Sigmoid colon (tissue), 7 donors: ENCODE measurements at places on chromosomes 2 and 18. TPM values are rescaled to one million over a fixed set of nuclear protein-coding genes. Genes with fewer than 3 reads are reported as not detected.

CDH2 gene
- 8.2 TPM for total RNA-seq

- no peak for DNase-seq
- no peaks in the 10 kb centered on the region for H3K4me1 ChIP-seq
- no peaks in the 10 kb centered on the region for H3K27me3 ChIP-seq
- no peaks in the 10 kb centered on the region for H3K36me3 ChIP-seq
- H3K27ac ChIP-seq = no peak overlapping the region
- no peak overlapping the region for H3K4me3 ChIP-seq
Observed at GRCh38 chr18:34122724-34123334, 101.9 kb downstream of the NOL4 start.

- no peak overlapping the region for H3K4me3 ChIP-seq
- DNase-seq = no peak
- no peaks in the 10 kb centered on the region for H3K4me1 ChIP-seq
- no peaks in the 10 kb centered on the region for H3K36me3 ChIP-seq
- no peak overlapping the region for H3K27ac ChIP-seq
Observed at GRCh38 chr2:53576166-53576565, 191.4 kb upstream of the CHAC2 start.

DNA sequence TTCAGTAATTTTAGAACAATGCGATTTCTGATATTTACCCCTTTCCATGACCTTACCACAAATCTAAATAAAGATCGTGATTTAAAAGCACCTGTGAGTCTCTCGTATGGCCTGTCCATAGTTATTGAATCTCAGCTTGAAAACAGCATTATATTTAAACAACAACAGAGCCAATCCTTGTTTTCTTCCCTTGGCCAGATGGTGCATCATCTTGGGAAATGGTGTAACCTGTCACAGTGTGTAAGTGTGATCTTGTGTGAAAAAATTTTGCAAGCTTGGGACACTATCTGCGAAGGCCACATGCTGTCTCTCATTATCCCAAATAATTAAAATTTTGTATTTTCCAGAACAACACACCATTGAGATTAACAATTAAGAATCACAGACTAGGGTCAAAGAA, 262.7 kb upstream of the SPHKAP start:
- no peaks in the 10 kb centered on the region for H3K4me1 ChIP-seq
- no peak for DNase-seq
- H3K36me3 ChIP-seq = no peaks in the 10 kb centered on the region

FBXO15 gene
- 0.36 TPM for total RNA-seq

DNA sequence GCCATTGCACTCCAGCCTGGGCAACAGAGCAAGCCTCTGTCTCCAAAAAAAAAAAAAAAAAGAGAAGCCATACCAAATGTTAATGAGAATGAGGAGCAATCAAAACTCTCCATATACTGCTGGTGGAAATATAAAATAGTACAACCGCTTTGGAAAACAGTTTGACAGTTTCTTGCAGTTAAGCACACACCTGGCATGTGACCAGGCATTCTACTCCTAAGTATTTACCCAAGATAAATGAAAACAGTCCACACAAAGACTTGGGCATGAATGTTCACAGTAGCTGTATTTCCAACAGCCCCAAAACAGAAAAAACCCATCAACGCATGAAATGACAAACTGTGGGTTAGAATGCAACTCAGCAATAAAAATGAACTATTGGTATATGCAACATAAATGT, 76.0 kb upstream of the ST8SIA5 start:
- DNase-seq = no peak
- H3K27me3 ChIP-seq = no peaks in the 10 kb centered on the region
- H3K27ac ChIP-seq = no peak overlapping the region
- H3K4me1 ChIP-seq = no peaks in the 10 kb centered on the region

DNA sequence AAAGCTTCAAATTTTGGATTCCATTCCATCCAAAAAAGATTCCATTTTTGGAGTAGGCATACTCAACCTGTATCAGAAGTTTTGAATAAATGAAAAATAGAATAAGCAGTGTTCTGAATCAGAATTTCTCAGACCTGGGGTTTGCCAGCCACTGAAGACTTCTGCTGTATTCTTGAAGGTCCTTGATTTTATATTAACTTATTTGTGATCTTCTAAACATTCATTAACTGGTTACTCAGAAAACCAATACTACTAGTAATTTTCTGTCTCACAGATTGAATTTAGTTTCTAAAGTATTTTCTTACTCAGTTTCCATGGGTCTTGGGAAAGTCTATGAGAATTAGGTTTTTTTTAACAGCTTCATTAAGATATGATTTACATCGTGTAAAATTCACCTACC, 60.9 kb downstream of the RIF1 start:
- peaks cover 24% of the 10 kb centered on the region for H3K36me3 ChIP-seq
- H3K4me1 ChIP-seq = no peaks in the 10 kb centered on the region
- H3K4me3 ChIP-seq = no peak overlapping the region

GRCh38 chr2:97736608-97737330, 23.4 kb downstream of the ZAP70 start:
- no peak for DNase-seq
- H3K4me1 ChIP-seq = no peaks in the 10 kb centered on the region
- H3K27ac ChIP-seq = no peak overlapping the region

- H3K4me1 ChIP-seq = no peaks in the 10 kb centered on the region
- no peak for DNase-seq
- no peak overlapping the region for H3K4me3 ChIP-seq
- no peak overlapping the region for H3K27ac ChIP-seq
Observed at GRCh38 chr2:132441051-132441450, 24.4 kb downstream of the GPR39 start.

DNA sequence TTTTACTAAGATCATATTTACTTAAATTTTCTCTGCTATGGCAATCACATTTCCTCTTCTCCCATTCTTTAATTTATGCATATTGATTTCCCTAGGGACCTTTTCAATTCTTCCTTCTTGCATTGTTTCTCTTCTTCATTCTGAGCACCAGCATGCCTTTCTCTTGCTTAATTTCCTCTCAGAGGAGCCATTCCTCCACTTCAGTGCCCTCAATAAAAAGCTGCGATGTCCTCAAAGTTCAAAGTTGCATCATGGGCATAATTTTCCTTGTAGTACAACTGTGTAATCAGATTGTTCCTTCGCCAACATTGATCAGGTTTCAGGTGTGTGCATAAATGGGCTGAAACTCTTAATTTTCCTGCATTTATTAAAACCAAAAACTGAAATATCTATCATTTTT, 21.8 kb upstream of the CD226 start:
- H3K27ac ChIP-seq = no peak overlapping the region
- no peaks in the 10 kb centered on the region for H3K36me3 ChIP-seq
- no peaks in the 10 kb centered on the region for H3K4me1 ChIP-seq

- H3K4me1 ChIP-seq = no peaks in the 10 kb centered on the region
- no peak overlapping the region for H3K4me3 ChIP-seq
- DNase-seq = no peak
Observed at GRCh38 chr2:182854375-182855105, 11.9 kb downstream of the FRZB start.

DNA sequence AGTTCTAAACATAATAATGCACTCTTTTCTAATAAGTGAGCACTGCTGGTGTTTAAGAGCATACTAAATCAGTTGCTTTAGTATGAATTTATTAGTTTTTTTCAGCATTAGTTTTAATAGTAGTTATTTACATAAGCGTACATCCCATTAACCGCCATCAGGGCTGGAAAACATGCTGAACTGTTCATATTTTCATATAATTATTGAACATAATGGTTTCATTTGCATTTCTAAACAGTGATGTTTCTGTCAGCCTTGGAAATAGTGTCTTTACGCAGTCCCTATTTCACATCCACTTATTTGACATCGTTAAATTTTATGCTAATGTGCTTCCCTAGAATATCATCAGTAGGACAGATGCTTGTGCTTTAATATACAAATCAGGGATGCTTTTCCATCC, 71.5 kb downstream of the KIAA1328 start:
- no peaks in the 10 kb centered on the region for H3K36me3 ChIP-seq
- H3K4me3 ChIP-seq = no peak overlapping the region
- H3K27ac ChIP-seq = no peak overlapping the region
- DNase-seq = no peak
- no peaks in the 10 kb centered on the region for H3K4me1 ChIP-seq
- no peaks in the 10 kb centered on the region for H3K27me3 ChIP-seq

- H3K36me3 ChIP-seq = peaks cover 9% of the 10 kb centered on the region
- H3K4me3 ChIP-seq = peak overlapping the region; percentile 85
- peaks cover 53% of the 10 kb centered on the region for H3K4me1 ChIP-seq
- H3K27ac ChIP-seq = peak overlapping the region; percentile 85
- peak; percentile 89 for DNase-seq
Observed at GRCh38 chr2:216694082-216694825, 1.1 kb downstream of the IGFBP5 start.

MAP3K19 gene
- not detected for total RNA-seq

DNA sequence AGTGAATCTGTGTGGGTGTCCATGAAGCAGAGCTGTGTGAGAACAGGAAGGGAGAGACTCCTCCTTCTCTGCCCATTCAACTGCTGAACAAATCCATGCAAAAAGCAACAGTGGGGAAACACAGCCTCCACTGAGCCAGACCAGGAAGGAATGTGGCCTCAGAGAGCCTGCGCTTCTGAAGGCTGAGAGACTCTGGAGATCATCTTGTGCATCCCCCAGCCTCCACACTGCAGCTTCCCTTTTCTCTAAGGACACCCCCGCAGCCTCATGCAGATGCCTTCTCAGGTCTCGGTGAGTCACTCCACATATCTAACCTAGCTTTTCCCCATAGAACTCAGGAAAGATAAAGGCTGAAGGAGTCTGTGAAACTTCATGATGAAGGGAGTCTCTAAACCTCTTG, 402.9 kb downstream of the TNS1 start:
- H3K4me3 ChIP-seq = no peak overlapping the region
- no peaks in the 10 kb centered on the region for H3K36me3 ChIP-seq
- H3K27ac ChIP-seq = no peak overlapping the region
- H3K4me1 ChIP-seq = peaks cover 7% of the 10 kb centered on the region
- H3K27me3 ChIP-seq = no peaks in the 10 kb centered on the region

GRCh38 chr2:11097038-11097720, 58.1 kb upstream of the SLC66A3 start:
- H3K27me3 ChIP-seq = no peaks in the 10 kb centered on the region
- no peaks in the 10 kb centered on the region for H3K36me3 ChIP-seq
- H3K4me1 ChIP-seq = no peaks in the 10 kb centered on the region
- DNase-seq = no peak

MORN2 gene
- total RNA-seq = 17.5 TPM
